ENCODE measurements at places on chromosomes 16 and 17. TPM values are rescaled to one million over a fixed set of nuclear protein-coding genes. Genes with fewer than 3 reads are reported as not detected.
A peak's percentile ranks its signal among the peaks of the same experiment; 100 is the strongest.

The AANAT gene
- total RNA-seq = not detected

DNA sequence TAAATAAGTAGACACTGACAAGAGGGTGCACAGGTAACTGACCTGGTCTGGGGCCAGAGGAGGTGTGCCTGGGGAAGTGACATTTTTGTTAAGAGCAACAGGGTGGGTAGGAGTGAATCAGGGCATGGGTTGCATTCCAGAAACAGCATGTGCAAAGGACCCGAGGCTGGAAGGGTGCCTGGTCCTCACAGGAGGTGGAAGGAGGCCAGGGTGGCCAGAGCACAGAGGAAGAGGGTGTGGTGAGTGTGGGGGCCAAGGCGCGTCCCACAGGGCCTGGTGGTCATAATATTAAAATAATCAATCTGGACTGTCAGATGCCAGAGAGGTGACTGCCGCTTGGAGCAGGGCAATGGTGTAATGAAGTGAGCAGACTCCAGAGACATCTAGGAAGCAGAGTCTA, 14.3 kb downstream of the ARHGAP23 start:
- H3K27ac ChIP-seq = no peak overlapping the region
- H3K36me3 ChIP-seq = no peaks in the 10 kb centered on the region
- no peak overlapping the region for H3K4me3 ChIP-seq
- H3K4me1 ChIP-seq = no peaks in the 10 kb centered on the region
- H3K27me3 ChIP-seq = no peaks in the 10 kb centered on the region

- H3K4me3 ChIP-seq = no peak overlapping the region
- DNase-seq = no peak
- no peaks in the 10 kb centered on the region for H3K36me3 ChIP-seq
- H3K27me3 ChIP-seq = no peaks in the 10 kb centered on the region
Measured at GRCh38 chr16:29779474-29779873, 1.4 kb downstream of the ZG16 start.

The ERBB2 gene
- total RNA-seq = 153 TPM

GRCh38 chr17:16027708-16028584, 28.3 kb downstream of the TTC19 start:
- no peak for DNase-seq
- no peaks in the 10 kb centered on the region for H3K27me3 ChIP-seq
- no peaks in the 10 kb centered on the region for H3K4me1 ChIP-seq
- no peak overlapping the region for H3K4me3 ChIP-seq
- H3K27ac ChIP-seq = no peak overlapping the region

- H3K4me1 ChIP-seq = no peaks in the 10 kb centered on the region
- H3K27ac ChIP-seq = no peak overlapping the region
- H3K36me3 ChIP-seq = no peaks in the 10 kb centered on the region
- no peak for DNase-seq
- H3K27me3 ChIP-seq = no peaks in the 10 kb centered on the region
Measured at GRCh38 chr16:47059991-47060390, 83.8 kb downstream of the NETO2 start.

The CLEC18B gene
- 1.6 TPM for total RNA-seq

- H3K27me3 ChIP-seq = no peaks in the 10 kb centered on the region
- no peak for DNase-seq
- no peaks in the 10 kb centered on the region for H3K36me3 ChIP-seq
- H3K4me1 ChIP-seq = no peaks in the 10 kb centered on the region
Measured at GRCh38 chr17:77564278-77564920, 394.1 kb upstream of the TNRC6C start.

The SENP3 gene
- total RNA-seq = 56.6 TPM

The CDRT4 gene
- 5.3 TPM for total RNA-seq

DNA sequence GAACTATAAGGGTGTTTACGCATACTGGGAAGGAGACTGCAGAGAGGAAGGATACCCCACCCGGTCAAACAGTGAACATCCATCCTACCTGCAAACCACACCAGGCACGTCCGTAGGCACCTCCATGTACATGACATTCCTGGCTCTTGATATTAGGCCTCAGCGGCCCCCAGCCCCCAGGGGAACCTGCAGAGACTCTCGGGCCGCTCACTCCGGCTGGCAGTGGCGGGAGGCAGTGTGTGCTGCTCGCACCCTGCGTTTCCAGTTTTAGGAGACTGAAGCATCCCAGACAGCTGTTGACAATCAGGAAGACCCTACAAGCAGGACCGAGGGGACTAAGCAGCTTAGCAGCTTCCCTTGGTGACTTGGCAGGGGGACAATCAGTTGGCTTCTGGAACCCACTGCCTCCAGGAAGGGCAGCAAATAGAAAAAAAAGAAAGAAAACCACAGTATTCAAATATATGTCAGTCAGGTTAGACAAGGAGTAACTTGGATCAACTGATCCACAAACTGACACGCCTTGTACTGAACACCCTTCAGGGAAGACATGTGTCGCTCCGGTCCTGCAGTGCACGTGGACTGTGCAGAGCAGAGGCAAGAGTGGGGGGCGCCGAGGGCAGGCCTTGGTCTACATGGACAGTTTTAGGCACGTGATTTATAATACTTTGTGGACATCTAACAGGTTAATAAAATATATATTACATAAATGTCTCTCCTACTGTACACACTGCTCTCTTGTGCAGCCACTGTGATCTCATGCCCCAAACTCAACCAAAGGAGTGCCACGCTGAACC, 29.9 kb upstream of the CLEC18B start:
- H3K36me3 ChIP-seq = peaks cover 12% of the 10 kb centered on the region
- H3K4me3 ChIP-seq = no peak overlapping the region
- peaks cover 7% of the 10 kb centered on the region for H3K4me1 ChIP-seq
- no peaks in the 10 kb centered on the region for H3K27me3 ChIP-seq
- H3K27ac ChIP-seq = no peak overlapping the region
- DNase-seq = no peak

- no peak overlapping the region for H3K27ac ChIP-seq
- peak; percentile 34 for DNase-seq
Measured at GRCh38 chr17:61139219-61139618, 260.4 kb upstream of the TBX2 start.

- H3K27me3 ChIP-seq = no peaks in the 10 kb centered on the region
- H3K27ac ChIP-seq = no peak overlapping the region
- no peak overlapping the region for H3K4me3 ChIP-seq
- no peaks in the 10 kb centered on the region for H3K4me1 ChIP-seq
Measured at GRCh38 chr17:60640503-60640902, 37.1 kb upstream of the BCAS3 start.

DNA sequence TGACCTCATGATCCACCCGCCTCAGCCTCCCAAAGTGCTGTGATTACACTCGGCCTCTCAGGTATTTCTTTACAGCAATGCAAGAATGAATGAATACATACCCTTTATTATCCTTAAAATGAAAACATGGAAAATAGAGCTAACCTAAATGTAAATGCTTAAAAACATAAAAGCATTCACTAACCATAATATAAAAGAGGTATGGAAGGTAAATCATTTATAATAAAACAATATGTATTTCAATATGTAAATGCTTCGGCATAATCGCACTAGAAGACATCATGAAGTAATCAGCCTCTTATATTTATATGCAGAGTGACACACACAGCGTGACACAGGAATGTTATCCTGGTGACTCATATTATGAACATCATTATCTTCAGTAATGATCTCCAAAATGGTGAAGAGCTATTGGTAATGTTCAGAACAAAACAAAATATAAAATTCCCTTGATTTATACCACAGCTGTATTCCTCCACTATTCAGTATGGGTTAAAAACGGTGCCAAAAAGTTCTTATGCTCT, 53.9 kb downstream of the AIPL1 start:
- H3K36me3 ChIP-seq = no peaks in the 10 kb centered on the region
- H3K4me3 ChIP-seq = no peak overlapping the region

- no peaks in the 10 kb centered on the region for H3K27me3 ChIP-seq
- H3K27ac ChIP-seq = peak overlapping the region; percentile 84
- DNase-seq = no peak
- no peak overlapping the region for H3K4me3 ChIP-seq
- H3K36me3 ChIP-seq = no peaks in the 10 kb centered on the region
- H3K4me1 ChIP-seq = peaks cover 29% of the 10 kb centered on the region
Measured at GRCh38 chr16:75263291-75263962, 12.0 kb upstream of the BCAR1 start.

The TBC1D3H gene
- total RNA-seq = not detected

The AIPL1 gene
- total RNA-seq = not detected

- DNase-seq = no peak
- no peaks in the 10 kb centered on the region for H3K27me3 ChIP-seq
- peaks cover 6% of the 10 kb centered on the region for H3K4me1 ChIP-seq
- H3K27ac ChIP-seq = no peak overlapping the region
- H3K36me3 ChIP-seq = no peaks in the 10 kb centered on the region
Measured at GRCh38 chr17:36182176-36183000, 6.0 kb upstream of the TBC1D3B start.

The KRT40 gene
- total RNA-seq = not detected

DNA sequence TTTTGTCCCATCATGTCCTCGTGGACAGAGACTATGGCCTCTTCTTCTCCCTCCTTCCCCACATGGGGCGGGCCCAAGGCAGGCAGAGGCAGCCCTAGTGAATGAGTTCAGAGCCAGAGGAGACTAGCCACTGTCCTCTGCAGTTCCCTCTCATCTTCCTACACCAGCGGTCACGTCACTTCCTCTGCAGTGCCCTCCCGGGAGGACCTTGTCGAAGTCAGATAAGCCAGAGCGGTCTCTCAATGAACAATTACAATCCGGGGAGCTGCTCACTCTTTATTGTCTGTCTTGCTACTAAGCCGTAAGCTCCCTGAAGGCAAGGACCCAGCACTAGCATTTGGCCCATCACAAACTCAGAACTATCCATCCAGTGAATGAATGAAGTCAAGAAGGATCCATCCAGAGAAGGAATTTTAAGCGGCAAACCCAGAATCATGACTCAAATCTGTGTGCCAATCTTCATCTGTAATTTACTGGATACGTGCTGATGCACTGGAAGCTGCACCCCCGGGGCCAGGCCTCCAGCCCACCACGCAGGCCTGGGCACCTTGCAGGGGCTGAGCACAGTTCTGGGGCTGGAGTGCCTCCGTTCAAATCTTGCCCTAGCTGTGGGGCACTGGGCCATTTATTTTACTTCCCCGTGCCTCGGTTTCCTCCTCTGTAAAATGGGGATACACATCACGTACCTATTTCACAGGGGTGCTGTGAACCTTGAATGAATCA, 18.1 kb downstream of the ZNF423 start:
- no peak for DNase-seq
- no peak overlapping the region for H3K27ac ChIP-seq
- H3K4me3 ChIP-seq = no peak overlapping the region
- no peaks in the 10 kb centered on the region for H3K4me1 ChIP-seq

DNA sequence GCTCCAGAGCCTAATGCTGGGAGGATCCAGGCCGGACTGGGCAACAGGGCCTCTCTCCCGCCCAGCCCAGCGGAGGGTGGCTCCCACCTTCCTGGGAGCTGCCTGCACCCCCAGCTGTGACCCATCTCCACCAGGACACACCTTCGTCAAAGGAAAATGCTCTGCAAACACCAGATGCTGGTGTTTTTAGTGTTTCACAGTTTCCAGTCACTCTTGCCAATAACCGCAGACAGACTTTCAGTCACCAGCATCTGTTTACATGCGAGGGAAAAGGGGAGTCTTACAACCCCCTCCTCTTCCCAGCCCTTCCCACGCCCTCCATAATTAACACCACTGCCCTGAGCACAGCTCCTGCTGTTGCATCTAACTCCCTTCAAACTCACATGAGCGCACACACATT, 25.3 kb downstream of the KLHDC4 start:
- H3K36me3 ChIP-seq = no peaks in the 10 kb centered on the region
- no peak overlapping the region for H3K27ac ChIP-seq
- no peaks in the 10 kb centered on the region for H3K4me1 ChIP-seq
- no peak for DNase-seq
- H3K4me3 ChIP-seq = no peak overlapping the region
- H3K27me3 ChIP-seq = no peaks in the 10 kb centered on the region

DNA sequence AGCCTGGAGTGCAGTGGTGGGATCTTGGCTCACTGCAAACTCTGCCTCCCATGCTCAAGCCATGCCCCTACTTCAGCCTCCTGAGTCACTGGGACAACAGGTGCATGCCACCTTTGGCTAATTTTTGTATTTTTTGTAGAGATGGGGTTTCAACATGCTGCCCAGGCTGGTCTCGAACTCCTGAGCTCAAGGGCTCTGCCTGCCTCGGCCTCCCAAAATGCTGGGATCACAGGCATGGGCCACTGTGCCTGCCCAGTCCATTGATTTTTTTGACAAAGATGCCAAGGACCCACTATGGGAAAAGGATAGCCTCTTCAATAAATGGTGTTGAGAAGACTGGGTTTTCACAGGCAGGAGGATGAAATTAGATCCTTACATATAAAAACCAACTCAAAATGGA, 10.8 kb upstream of the ADCY7 start:
- no peak overlapping the region for H3K27ac ChIP-seq
- H3K4me1 ChIP-seq = peaks cover 11% of the 10 kb centered on the region
- no peaks in the 10 kb centered on the region for H3K27me3 ChIP-seq
- no peak overlapping the region for H3K4me3 ChIP-seq
- DNase-seq = no peak

The SLC47A2 gene
- total RNA-seq = 0.16 TPM

The ITGB4 gene
- total RNA-seq = 272 TPM

- H3K4me1 ChIP-seq = no peaks in the 10 kb centered on the region
- no peak for DNase-seq
- H3K4me3 ChIP-seq = no peak overlapping the region
- no peaks in the 10 kb centered on the region for H3K36me3 ChIP-seq
- H3K27me3 ChIP-seq = no peaks in the 10 kb centered on the region
Measured at GRCh38 chr17:55453839-55454557, 32.4 kb upstream of the MMD start.

- no peaks in the 10 kb centered on the region for H3K4me1 ChIP-seq
- no peaks in the 10 kb centered on the region for H3K36me3 ChIP-seq
- no peaks in the 10 kb centered on the region for H3K27me3 ChIP-seq
- H3K27ac ChIP-seq = no peak overlapping the region
- DNase-seq = peak; percentile 86
- H3K4me3 ChIP-seq = peak overlapping the region; percentile 29
Measured at GRCh38 chr16:74695450-74696422, 4.9 kb downstream of the MLKL start.

DNA sequence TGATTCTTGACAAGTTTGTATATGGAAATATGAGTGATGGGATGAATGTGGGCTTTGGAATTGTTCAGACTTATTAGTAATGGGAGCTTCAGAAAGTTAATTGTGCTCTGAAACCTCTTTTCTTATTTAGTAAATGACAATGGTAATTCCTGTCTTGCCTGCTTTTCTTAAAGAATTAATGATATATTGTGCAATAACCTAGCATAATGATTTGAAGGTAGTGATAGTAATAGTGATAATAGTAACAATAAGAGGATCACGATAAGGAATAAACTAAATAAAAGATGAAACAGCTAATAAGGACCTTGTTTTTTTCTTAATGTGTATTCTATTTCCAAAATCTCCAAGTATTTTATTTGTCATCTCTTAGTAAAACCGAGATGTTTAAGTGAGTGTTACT, 245.0 kb upstream of the CPHXL start:
- no peak for DNase-seq
- no peak overlapping the region for H3K4me3 ChIP-seq
- H3K27me3 ChIP-seq = no peaks in the 10 kb centered on the region
- H3K36me3 ChIP-seq = no peaks in the 10 kb centered on the region
- H3K4me1 ChIP-seq = no peaks in the 10 kb centered on the region

DNA sequence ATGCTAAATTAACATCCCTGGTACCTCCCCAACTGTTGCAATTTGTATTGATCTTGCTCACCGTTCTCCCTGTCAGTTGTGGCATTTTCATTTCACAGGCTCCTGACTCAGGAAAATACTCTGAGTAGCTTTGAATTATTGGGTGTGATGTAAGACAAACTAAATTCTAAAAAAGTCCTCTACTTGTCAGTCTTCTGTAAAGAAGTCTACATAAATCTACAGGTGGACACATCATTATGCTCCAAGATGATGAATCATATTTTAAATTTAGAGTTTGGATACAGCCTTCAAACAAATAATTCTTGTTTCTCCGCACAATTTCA, 47.2 kb downstream of the MARCHF10 start:
- no peaks in the 10 kb centered on the region for H3K27me3 ChIP-seq
- no peaks in the 10 kb centered on the region for H3K36me3 ChIP-seq

The GUCY2D gene
- total RNA-seq = 0.21 TPM

Measured in colonic mucosa (tissue), 4 donors.